ENCODE measurements at places on chromosomes 12 and 14. TPM values are rescaled to one million over a fixed set of nuclear protein-coding genes. Genes with fewer than 3 reads are reported as not detected.

The OR6J1 gene
- not detected for total RNA-seq

The STRN3 gene
- 48.4 TPM for total RNA-seq

The NXPH4 gene
- total RNA-seq, result 49.1 TPM

The CCND2 gene
- total RNA-seq, result 144 TPM

The CLEC4D gene
- not detected for total RNA-seq

The NRXN3 gene
- 2.9 TPM for total RNA-seq

The IL25 gene
- total RNA-seq, result not detected

The NRIP2 gene
- total RNA-seq, result not detected

The DPPA3 gene
- not detected for total RNA-seq

All from smooth muscle cell of the pulmonary artery (primary cell).